NCI-H1436 treated with DMSO at 0.1 percent for 48 hours (cell line): ENCODE measurements at places on chromosomes 16 and 17.

DNA sequence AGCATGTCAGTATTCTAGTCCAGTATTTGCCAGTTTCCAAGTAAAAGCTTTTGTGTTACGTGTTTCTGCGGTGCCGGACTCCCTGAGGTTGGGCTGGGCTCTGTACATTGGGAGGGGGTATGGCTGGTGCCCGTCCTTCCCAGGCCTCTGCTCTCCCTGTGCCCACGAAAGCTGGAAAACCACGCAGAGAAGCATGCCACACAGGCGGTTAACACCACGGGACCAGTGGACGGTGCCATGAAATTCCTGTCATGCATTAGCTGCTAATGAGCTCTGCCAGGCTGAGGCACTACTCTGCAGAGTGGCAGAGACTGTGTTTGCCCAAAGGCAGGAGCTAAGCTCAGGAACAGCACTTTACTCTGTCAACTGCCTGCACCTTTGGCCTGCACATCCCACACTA, 8.1 kb downstream of the SMIM5 start:
- DNase-seq = no peak

DNA sequence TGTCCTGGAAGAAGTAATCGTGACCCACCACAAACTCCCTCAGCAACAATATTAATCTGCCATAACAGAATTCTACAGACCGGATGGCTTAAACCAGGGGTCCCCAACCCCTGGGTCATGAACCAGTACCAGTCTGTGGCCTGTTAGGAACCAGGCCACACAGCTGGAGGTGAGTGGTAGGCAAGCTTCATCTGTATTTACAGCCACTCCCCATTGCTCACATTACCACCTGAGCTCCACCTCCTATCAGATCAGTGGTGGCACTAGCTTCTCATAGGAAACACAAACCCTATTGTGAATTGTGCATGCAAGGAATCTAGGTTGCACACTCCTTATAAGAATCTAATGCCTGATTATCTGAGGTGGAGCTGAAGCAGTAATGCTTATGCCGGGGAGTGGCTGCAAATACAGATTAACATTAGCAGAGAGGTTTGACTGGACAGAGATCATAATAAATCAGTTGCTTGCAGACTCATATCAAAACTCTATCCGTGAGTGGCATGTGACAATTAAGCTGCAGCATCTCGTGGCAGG, 74.5 kb downstream of the NOG start:
- DNase-seq = no peak

GRCh38 chr16:9798474-9798873, 383.8 kb downstream of the GRIN2A start:
- DNase-seq = no peak

GRCh38 chr17:39835038-39835786, 28.9 kb downstream of the IKZF3 start:
- DNase-seq = no peak

DNA sequence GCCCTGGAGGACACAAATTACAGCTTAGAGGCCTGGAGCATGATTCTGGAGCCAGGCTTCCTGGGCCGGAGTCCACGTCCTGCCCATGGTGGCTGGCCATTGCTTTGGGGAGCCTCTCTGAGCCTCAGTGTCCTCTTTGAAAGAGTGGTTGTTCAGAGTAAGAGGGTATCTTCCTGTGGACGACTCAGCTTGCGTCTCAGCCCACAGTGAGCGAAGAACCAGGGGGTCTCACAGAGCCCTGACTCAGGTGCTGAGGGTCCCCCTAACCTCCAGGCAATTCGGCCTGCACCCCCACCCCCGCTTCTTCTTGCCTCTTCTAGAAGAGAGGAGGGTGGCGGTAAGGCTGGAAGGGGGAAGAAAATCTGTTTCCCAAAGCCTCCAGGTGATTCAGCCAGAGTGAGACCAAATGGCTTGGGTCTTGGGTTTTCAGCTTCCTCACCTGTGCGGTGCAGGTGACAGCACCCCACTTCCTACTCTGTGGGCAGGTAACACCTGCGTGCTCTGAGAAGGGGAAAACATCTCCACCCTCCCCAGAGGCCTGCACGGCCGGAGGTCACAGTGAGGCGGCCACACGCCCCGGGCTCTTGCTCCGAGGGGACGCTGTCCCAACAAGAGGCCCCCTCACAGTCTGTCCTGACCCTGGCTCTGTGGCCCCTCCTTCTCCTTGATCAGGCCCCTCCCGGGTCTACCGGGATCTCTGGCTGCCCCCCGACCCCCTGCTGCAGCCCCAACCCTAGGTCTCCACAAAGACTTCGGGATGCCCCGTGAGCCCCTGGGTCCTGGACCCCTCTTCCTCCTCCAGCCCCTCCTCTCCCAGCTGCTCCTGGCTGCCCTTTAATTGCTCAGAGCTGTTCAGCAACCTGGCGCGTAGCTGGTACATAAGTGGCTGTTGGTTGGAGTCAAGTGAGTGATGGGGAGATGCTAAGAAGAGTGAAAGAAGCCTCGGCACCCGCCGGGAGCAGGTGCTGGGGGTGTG, 119.2 kb downstream of the METRNL start:
- no peak for DNase-seq
